ENCODE measurements at places on chromosomes 1 and 21. TPM values are rescaled to one million over a fixed set of nuclear protein-coding genes. Genes with fewer than 3 reads are reported as not detected.

DNA sequence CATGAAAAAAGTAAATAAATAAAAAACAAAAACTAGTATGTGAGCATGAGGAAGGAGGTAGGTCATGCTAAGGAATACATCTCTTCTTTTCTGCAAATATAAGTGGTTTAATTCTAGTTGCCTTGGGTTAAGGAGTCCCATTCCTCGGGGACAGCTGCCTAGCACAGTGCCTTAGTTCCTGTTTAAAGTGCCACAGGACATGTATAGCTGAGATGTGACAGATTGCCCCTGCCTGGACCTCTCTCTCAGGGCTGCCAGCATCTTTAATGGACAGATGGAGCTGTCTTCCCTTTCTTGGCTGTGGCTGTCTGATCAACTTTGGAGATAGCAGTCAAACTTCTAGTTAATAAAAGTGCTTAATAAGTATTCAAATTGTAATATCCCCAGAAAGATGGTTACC is 50.0 kb downstream of the TSEN15 start:
- DNase-seq, result no peak
- no peaks in the 10 kb centered on the region for H3K36me3 ChIP-seq
- no peaks in the 10 kb centered on the region for H3K4me1 ChIP-seq
- H3K27me3 ChIP-seq, result no peaks in the 10 kb centered on the region

CFHR3 gene
- 0.99 TPM for total RNA-seq

DNA sequence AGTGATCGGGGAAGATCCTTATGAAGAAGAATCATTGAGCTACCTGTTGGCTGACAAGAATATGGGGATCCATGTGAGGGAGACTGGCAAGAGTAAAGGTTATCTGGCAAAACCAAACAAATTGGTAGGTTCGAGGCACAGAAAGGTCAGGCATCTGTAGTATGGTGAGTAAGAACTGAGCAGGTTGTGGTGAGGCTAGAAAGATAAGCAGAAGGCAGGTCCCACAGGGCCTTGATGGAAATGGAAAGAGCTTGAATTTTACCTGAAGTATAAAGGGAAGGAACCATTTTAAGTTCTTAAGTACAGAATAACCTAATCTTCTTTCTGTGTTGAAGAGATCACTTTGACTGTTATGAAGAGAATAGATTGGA is 11.1 kb downstream of the PTPRC start:
- H3K36me3 ChIP-seq, result no peaks in the 10 kb centered on the region
- no peaks in the 10 kb centered on the region for H3K27me3 ChIP-seq
- H3K27ac ChIP-seq, result no peak overlapping the region
- H3K4me1 ChIP-seq, result no peaks in the 10 kb centered on the region
- no peak for DNase-seq

TINAGL1 gene
- total RNA-seq, result 1.2 TPM

DNA sequence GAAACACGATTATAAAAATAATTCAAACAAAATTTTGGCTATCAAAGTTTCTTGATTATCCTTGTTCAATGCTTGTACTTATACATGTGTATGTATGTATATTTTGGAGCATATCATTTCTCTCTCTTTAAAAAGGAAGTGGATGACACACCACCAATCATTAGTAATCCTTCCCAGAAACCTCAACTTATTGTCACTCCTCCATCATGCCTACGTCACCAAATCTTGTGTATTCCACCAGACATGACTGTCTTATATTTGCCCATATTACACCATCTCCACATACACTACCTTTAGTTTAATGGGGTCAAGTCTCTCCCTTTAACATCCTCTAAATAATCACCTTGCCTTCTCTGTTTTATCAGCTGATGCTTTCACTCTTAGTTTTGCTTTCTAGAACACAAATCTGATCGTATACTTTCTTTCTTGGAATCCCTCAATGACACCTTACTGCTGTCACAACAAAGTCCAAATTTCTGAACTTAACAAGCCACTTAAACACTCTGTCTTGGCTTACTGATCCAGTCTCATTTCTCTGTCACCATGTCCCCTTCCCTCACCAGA is 124.0 kb downstream of the BRINP3 start:
- DNase-seq, result no peak
- no peaks in the 10 kb centered on the region for H3K4me1 ChIP-seq
- no peak overlapping the region for H3K27ac ChIP-seq

MYOG gene
- total RNA-seq, result 538 TPM

COL18A1 gene
- total RNA-seq, result 18.5 TPM

DNA sequence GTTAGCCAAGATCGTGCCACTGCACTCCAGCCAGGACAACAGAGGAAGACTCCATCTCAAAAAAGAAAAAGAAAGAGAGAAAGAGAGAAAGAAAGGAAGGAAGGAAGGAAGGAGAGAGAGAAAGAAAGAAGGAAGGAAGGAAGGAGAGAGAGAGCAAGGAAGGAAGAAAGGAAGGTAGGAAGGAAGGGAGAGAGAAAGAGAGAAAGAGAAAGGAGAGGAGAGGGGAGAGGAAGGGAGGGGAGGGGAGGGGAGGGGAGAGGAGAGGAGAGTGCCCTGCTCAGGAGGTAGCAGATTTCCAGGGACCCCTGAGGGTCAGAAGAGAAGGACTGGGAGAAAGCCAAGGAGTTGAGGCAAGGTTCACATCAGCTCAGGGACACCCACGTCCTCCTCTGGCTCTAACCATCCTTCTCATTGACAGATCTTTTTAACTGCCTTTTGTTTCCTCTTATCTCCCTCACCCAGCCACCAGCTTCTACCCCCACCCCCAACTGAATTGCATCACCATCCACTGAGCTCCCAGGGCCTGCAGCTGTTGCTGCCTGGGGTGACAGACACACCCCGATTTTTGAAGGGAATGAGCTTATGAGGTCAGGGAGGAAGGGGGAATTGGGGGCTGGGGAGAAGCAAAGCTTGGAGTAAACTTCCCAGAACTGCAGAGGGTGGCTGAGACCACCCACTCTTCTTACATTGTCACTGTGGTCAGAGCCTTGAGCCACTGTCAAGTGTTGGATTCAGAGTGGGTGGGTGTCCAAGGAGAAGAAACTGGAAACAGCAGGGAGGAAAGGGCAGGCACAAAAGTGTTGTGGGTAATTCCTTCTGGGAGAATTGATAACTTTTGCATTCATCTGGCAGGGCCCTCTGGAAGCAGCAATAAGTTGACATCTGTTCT is 91.6 kb downstream of the GLUL start:
- no peaks in the 10 kb centered on the region for H3K36me3 ChIP-seq
- peak overlapping the region; percentile 57 for H3K27ac ChIP-seq
- no peak overlapping the region for H3K4me3 ChIP-seq
- H3K27me3 ChIP-seq, result no peaks in the 10 kb centered on the region
- DNase-seq, result peak; percentile 86

TACSTD2 gene
- total RNA-seq, result not detected

- no peaks in the 10 kb centered on the region for H3K36me3 ChIP-seq
- no peak overlapping the region for H3K27ac ChIP-seq
- no peak overlapping the region for H3K4me3 ChIP-seq
- no peaks in the 10 kb centered on the region for H3K27me3 ChIP-seq
- no peaks in the 10 kb centered on the region for H3K4me1 ChIP-seq
Observed at GRCh38 chr1:191953526-191953925, 204.7 kb upstream of the RGS18 start.

GRCh38 chr1:87953732-87954344 is 625.2 kb downstream of the LMO4 start:
- H3K4me3 ChIP-seq, result no peak overlapping the region
- H3K4me1 ChIP-seq, result no peaks in the 10 kb centered on the region
- peak; percentile 84 for DNase-seq
- H3K36me3 ChIP-seq, result no peaks in the 10 kb centered on the region
- H3K27me3 ChIP-seq, result no peaks in the 10 kb centered on the region
